ENCODE measurements at places on chromosomes 12 and 14. TPM values are rescaled to one million over a fixed set of nuclear protein-coding genes. Genes with fewer than 3 reads are reported as not detected.
A peak's percentile ranks its signal among the peaks of the same experiment; 100 is the strongest.

- no peak for DNase-seq
These were observed 171.7 kb downstream of the SLC5A8 start for GRCh38 chr12:101038289-101038871.

- DNase-seq: peak; percentile 10
These were observed 86.9 kb upstream of the TTC7B start for GRCh38 chr14:90903101-90903500.

DNA sequence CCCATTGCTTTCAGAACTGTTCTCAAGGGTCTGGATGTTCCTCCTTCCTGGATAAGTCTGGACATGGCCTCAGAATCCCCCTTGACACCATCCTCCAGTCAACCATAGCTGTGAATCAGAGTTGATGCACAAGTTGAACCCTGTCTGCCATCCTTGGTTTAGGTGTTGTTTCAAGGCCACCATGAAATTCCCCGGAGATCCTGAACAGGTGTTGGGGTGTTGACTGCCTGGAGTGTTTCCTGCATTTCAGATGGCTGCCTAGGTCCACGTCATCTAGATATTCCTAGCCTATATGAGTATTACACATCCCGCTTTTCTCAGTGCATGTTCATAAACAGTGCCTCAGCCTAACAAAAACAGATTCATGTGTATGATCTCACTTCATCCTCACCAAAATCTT, 86.7 kb upstream of the PWP1 start:
- DNase-seq: no peak

- no peak for DNase-seq
These were observed 1.1 kb downstream of the IPO8 start for GRCh38 chr12:30694412-30695198.

DNA sequence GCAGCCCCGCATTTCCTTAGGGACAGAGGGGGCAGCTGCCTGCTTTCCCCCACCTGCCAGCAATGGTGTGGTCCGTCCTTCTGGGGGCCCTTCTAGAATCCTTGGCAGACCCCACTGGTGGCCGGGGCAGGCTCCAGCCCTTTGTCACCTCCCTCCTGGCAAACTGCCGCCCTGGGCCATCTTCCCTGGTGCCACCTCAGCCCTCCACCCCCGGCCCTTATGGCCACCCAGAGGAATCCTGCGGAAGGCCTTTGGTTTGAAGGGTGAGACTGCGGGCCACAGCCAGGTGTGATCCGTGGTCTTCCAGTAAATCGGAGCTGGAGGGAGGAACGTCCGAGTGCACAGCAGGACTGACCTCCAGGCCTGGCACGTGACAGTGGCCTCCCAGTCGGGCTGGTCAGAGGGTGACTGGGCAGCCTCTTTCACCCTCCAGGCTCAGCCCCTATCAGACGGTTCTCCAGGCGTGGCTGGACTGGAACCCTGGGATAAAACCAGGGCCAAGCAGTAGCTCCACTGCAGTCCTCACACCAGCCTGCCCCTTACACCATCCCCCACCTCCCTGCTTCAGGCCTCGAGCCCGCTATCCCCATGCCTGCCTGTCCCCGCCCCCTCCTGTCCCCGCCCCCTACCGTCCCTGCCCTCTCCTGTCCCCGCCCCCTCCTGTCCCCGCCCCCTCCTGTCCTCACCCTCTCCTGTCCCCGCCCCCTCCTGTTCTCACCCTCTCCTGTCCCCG, 12.4 kb downstream of the FBRSL1 start:
- DNase-seq: no peak

GRCh38 chr12:21659383-21659782, 1.7 kb upstream of the LDHB start:
- no peak for DNase-seq

GRCh38 chr12:14839262-14839661, 4.1 kb downstream of the ART4 start:
- no peak for DNase-seq

DNA sequence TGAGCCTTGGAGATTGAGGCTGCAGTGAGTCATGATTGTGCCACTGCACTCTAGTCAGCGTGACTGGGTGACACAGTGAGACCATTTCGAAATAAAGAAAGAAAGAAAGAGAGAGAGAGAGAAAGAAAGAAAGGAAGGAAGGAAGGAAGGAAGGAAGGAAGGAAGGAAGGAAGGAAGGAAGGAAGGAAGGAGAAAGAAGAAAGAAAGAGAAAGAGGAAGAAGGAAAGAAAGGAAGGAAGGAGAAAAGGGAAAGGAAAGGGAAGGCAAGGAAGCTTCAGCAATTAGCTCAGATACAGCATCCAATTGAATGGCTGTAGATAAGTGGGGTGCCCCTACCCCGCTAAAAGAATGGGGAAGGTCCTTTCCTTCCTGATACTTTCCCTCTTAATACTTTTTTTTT, 9.5 kb upstream of the NAA30 start:
- no peak for DNase-seq

GRCh38 chr12:117994551-117995438, 21.7 kb upstream of the RFC5 start:
- no peak for DNase-seq

DNA sequence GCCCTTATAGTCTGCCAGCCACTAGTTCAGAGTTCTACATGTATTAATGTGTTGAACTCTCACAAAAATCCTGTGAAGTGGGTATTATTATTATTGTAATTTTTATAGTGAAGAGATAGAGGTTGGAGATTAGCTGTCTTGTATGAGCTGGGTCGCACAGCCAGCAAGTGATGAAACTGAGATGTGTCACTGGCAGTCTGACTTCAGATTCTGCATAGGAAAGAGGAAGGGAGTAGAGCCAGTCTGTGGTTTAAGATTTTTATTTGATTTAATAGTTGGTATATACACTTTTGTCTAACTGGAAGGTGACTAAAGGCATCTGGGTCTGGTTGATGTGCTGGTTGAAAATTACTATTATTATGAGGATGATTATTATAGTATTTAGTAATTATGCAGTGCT, 5.8 kb upstream of the FRS2 start:
- DNase-seq: no peak

GRCh38 chr14:100223332-100224201, 15.4 kb upstream of the YY1 start:
- no peak for DNase-seq

DNA sequence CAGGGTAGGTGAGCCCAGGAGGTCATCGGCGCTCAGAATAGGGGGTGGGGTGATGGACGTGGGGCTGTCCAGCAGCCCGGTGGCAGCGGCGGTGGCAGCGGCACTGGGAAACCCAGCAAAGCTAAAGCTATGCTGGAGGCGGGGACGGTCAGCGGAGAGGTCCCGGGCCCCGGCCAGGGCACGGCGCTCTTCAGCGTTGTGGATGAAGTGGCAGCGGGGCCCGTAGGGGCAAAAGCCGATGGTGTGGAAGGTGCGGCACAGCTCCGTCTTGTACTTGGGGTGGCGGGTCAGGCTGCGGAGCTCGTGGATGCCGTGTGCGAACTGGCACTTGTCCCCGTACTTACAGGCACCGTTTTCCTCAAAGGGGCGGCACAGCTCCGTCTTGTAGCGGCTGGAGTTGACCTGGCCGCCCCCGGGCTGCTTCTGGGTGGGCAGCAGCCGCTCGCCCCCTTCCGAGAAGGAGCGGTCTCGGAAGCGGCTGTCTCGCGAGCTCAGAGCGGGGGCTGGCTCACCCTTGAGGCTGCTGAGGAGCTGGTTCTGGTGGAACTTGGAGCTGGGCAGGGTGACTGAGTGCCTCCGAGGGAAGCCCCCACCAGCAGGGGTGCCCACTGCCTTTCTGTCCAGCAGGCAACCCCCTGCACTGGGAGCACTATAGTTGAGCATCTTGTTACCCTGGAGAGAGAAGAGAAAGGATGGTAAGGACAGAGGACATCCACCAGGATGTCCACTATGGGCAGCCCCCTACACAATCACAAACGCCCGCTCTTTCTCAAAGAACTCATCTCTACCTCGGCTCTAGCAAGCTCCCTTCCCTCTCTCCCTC, 2.8 kb downstream of the ZFP36L1 start:
- DNase-seq: no peak

DNA sequence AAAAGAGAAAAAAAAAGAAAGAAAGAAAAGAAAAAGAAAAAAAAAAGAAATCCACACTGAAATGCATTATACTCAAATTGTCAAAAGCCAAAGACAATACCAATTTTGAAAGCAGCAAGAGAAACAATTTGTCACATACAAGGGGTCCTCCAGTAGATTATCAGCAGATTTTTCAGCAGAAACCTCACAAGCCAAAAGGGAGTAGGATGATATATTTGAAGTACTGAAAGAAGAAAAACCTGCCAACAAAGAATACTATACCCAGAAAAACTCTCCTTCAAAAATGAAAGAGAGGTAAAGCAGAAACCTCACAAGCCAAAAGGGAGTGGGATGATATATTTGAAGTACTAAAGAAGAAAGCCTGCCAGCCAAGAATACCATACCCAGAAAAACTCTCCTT, 37.1 kb upstream of the ANO6 start:
- no peak for DNase-seq

GRCh38 chr14:92515546-92516343, 2.2 kb downstream of the RIN3 start:
- DNase-seq: no peak

DNA sequence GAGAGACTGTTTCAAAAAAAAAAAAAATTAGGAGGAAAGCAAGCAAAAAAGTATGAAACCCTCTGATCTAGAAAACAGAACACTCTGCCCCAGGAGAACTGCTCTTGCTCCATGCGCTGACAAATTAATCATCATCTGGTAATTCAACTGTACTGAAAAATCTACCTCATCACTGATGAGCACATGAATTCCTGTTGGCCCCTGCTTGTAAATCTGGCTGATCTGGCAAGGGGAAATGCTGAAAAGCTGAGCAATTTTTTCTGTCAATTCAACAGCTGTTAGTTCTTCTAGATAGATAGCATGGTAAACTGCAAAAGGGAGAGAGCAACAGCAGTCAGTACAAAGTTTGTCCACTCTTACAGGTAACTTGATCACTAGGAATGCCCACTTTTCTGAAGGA, 15.2 kb upstream of the CSRNP2 start:
- no peak for DNase-seq

- DNase-seq: peak; percentile 55
These were observed 47.8 kb upstream of the RERG start for GRCh38 chr12:15268927-15269552.

- DNase-seq: no peak
These were observed 154.0 kb upstream of the NUDT4 start for GRCh38 chr12:93223440-93224426.

DNA sequence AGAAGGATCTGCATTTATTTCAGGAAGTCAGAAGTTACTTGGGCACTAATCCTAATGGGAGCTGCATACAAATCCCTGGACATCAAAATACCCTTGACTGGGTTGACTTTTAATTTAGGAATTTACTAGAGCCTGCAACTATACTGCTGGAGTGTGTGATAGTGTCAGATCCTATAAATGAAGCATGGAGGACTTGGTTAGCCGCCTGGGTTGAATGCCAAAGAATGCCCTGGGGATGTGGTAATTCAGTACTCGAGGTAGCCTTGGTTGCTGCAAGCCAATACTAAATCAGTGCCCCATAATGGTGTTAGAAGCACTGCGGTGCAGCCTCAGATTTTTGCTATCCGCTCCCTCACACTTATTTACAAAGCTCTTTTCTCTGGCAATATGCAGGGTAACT, 184.9 kb downstream of the CAPZA3 start:
- no peak for DNase-seq

- no peak for DNase-seq
These were observed 5.9 kb upstream of the KRT6A start for GRCh38 chr12:52498946-52499345.

The SMIM41 gene
- polyA plus RNA-seq: 0.34 TPM

The PKP2 gene
- polyA plus RNA-seq: 24.5 TPM

The GNPNAT1 gene
- polyA plus RNA-seq: 36.2 TPM

The EXOC3L4 gene
- 0.93 TPM for polyA plus RNA-seq

The NPFF gene
- polyA plus RNA-seq: not detected

The C12orf50 gene
- 0.47 TPM for polyA plus RNA-seq

The TAS2R31 gene
- 1.4 TPM for polyA plus RNA-seq

The GABARAPL1 gene
- polyA plus RNA-seq: 60.5 TPM

The PIK3C2G gene
- polyA plus RNA-seq: 4.5 TPM
